ENCODE measurements at places on chromosomes 5 and 9. TPM values are rescaled to one million over a fixed set of nuclear protein-coding genes. Genes with fewer than 3 reads are reported as not detected.

Gene CDKN2A
- total RNA-seq, result 25.0 TPM

Gene VCAN
- 2,590 TPM for total RNA-seq

Gene MCIDAS
- 0.20 TPM for total RNA-seq

Gene GRM6
- total RNA-seq, result not detected

Gene SLC27A6
- 0.10 TPM for total RNA-seq

Gene FUT7
- total RNA-seq, result not detected

Gene C9orf153
- not detected for total RNA-seq

Gene AMACR
- total RNA-seq, result 33.6 TPM

Gene OR1J2
- not detected for total RNA-seq

Gene RNF183
- total RNA-seq, result 0.80 TPM

Gene SLC4A9
- total RNA-seq, result not detected

Gene TIFAB
- total RNA-seq, result not detected

Gene RALGPS1
- total RNA-seq, result 5.4 TPM

Gene PDGFRB
- total RNA-seq, result 0.52 TPM

Gene NUTM2F
- total RNA-seq, result not detected

Gene TEK
- 0.35 TPM for total RNA-seq

Gene TTLL11
- 2.3 TPM for total RNA-seq

Gene TRIM36
- 4.0 TPM for total RNA-seq

Gene RXRA
- 8.3 TPM for total RNA-seq

Gene ZBED3
- total RNA-seq, result 13.4 TPM

Gene OR1Q1
- total RNA-seq, result not detected

Gene INSL6
- not detected for total RNA-seq

Gene ZNF354C
- 7.1 TPM for total RNA-seq

Gene PSD2
- 0.05 TPM for total RNA-seq

Gene LCNL1
- total RNA-seq, result not detected

Gene NSMF
- 12.0 TPM for total RNA-seq

Gene TIMD4
- total RNA-seq, result 0.35 TPM

Gene SPINK13
- total RNA-seq, result 1.8 TPM

Gene C9orf50
- not detected for total RNA-seq

Gene IFNB1
- total RNA-seq, result not detected

Gene ADAMTS2
- 2.8 TPM for total RNA-seq

Gene DMRT3
- not detected for total RNA-seq

Gene TLN1
- 266 TPM for total RNA-seq

Gene KIF24
- total RNA-seq, result 1.9 TPM

Gene RMRP
- total RNA-seq, result 14,792 TPM

Gene CHSY3
- total RNA-seq, result 0.70 TPM

Gene CDKN2B
- 27.5 TPM for total RNA-seq

Gene CLTA
- 391 TPM for total RNA-seq

Gene GKAP1
- 0.52 TPM for total RNA-seq

Gene PCDHGA8
- total RNA-seq, result 0.69 TPM

Gene WHRN
- 5.2 TPM for total RNA-seq

Gene FBP1
- total RNA-seq, result 2.3 TPM

Gene NKD2
- 0.10 TPM for total RNA-seq

Gene SPOUT1
- total RNA-seq, result 18.2 TPM

Gene CDC42SE2
- 77.3 TPM for total RNA-seq

Gene NME5
- total RNA-seq, result 7.1 TPM

All from renal cortical epithelial cell (primary cell).